ENCODE measurements at places on chromosomes 1 and 21.
A peak's percentile ranks its signal among the peaks of the same experiment; 100 is the strongest.

DNA sequence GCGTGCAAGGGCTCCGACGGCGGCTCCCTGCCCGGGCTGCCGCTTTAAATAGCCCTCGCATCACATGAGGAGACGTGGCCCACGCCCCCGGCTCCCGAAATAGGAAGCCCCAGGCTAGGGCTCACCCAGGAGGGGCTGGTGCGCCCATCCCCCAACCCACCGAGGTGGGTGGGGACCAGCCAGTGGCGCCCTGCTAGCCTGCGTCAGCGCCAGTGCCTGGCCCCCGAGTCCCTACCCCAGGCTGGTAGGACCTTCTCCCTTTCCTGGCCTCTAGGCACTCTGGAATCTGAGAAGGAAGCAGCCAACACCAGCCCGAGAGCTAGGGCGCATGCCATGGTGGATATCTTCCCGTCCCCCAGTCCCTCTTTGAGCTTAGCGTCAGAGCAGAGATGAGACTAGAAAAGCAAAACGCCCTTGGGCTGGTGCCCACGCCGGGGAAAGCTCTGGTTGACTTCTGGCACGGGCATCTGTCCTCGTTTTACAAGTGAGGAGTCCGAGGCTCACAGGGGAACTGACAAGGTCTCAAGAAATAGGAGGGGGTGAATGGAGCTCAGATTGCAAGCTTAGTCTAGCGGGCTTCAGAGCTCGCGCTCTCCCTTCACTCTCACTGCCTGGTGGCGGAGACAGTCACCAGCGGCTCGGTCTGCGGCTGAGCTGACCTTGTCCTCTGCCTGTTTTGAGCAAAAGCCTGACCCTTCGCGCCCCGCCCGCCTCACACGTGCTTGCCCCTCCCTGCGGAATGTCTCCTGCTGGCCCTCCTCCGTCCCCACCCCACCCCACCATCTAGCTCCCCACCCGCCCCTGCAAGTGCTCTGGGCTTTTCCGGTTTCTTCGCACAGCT is at the start of gene FABP3:
TSS of gene FABP3 (minus strand) at position 21 of the 841 bp plus-strand sequence. CDS start 62 bp downstream, outside the sequence.
- peak; percentile 88 for DNase-seq

DNA sequence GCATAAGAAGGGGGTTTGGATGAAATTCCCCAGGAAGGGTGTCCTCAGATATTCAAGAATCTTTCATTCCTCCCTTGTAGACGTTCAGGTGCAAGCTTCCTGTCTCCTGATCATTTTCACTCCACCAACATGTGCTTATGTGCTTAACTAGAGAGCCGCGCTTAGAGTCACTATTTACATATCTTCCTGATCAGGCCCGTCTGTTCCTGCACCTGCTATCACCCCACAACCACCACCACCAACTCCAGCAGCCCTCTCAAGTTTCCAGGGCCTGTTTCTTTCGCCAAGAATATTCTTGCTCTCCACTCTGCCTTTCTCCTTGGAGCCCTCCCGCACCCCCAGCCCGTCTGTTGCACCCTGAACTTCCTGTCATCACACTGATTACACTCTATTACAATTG is 113.4 kb downstream of the SPSB1 start:
- no peak for DNase-seq

GRCh38 chr1:152907686-152908601 is at the start of gene IVL:
IVL (plus strand) TSS chr1:152908546; CDS start chr1:152909798, 1,252 bp downstream.
- DNase-seq, result no peak

- DNase-seq, result no peak
Observed at GRCh38 chr1:64471218-64472039, 1.5 kb downstream of the CACHD1 start.

Data from left lung (tissue), 14 donors.